ENCODE measurements at places on chromosomes 12 and 14.

- DNase-seq, result no peak
These were observed 618.6 kb upstream of the TMEM132C start for GRCh38 chr12:127648321-127648720.

GRCh38 chr14:69863083-69863482 lies 16.1 kb upstream of the SMOC1 start:
- DNase-seq, result no peak

GRCh38 chr14:72164420-72165228 lies 232.4 kb downstream of the RGS6 start:
- no peak for DNase-seq

DNA sequence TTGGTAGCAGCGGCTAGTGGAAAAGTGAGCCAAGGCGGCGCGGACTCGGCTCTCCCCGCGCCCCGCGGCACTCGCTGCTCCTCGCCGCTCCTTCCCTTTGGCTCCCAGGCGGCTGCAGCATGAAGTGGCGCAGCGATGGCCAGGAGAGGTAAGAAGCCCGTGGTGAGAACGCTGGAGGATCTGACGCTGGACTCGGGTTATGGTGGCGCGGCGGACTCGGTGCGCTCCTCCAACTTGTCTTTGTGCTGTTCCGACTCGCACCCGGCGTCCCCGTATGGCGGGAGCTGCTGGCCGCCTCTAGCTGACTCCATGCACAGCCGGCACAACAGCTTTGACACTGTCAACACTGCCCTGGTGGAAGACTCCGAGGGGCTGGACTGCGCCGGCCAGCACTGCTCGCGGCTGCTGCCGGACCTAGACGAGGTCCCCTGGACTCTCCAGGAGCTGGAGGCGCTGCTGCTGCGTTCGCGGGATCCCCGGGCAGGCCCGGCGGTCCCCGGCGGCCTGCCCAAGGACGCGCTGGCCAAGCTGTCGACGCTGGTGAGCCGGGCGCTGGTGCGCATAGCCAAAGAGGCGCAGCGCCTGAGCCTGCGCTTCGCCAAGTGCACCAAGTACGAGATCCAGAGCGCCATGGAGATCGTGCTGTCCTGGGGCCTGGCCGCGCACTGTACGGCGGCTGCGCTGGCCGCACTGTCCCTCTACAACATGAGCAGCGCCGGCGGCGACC lies 225.6 kb upstream of the CRY1 start:
- peak; percentile 51 for DNase-seq

- DNase-seq, result no peak
These were observed 83.8 kb upstream of the METAP2 start for GRCh38 chr12:95390192-95390591.

DNA sequence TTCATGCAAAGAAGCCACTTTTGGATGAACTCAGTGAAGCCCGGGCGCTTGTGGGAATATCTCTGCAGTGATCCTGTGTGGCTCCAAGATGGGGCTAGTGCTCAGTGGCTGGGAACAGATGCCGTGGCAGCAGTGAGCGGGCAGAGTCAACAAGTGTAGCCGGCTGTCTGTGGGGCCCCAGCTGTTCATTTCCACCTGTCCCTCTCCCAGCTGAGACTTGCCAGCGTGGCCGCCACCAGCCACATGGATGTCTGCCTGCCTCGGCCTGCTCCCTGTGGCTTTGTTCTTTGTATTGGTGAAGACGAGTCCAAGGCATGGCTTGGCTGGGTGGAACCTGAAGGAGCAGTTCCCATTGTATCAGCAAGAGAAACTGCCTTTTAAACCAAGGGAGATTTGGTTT lies 77.3 kb downstream of the NOS1 start:
- DNase-seq, result no peak

DNA sequence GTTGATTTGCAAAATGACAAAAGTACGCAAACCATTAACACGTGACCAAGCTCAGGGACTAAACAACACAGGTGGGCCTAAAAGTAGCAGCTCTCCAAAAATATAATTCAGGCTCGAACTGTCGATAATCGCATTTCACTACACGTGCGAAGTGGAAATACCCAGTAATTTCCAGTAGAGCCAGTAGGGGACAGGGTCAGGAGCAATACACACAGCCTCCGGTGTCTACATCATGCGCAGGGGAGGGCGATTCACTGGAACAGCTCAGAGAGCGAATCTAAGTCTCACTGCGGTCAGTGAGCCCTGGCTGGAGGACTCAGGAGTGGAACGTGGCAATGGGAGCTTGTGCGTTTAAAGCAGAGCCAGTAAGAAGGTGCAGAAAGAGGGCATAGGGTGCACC lies 40.4 kb downstream of the SETD3 start:
- no peak for DNase-seq

GRCh38 chr12:81759190-81760051 lies at the start of gene PPFIA2:
TSS of gene PPFIA2 (minus strand) at chr12:81759350.
- DNase-seq, result peak; percentile 82

- DNase-seq, result no peak
These were observed 153.6 kb upstream of the TMCC3 start for GRCh38 chr12:94803939-94804338.

- no peak for DNase-seq
These were observed 33.5 kb upstream of the CCDC63 start for GRCh38 chr12:110813285-110813684.

- no peak for DNase-seq
These were observed 28.2 kb downstream of the RAP1B start for GRCh38 chr12:68638721-68639395.

DNA sequence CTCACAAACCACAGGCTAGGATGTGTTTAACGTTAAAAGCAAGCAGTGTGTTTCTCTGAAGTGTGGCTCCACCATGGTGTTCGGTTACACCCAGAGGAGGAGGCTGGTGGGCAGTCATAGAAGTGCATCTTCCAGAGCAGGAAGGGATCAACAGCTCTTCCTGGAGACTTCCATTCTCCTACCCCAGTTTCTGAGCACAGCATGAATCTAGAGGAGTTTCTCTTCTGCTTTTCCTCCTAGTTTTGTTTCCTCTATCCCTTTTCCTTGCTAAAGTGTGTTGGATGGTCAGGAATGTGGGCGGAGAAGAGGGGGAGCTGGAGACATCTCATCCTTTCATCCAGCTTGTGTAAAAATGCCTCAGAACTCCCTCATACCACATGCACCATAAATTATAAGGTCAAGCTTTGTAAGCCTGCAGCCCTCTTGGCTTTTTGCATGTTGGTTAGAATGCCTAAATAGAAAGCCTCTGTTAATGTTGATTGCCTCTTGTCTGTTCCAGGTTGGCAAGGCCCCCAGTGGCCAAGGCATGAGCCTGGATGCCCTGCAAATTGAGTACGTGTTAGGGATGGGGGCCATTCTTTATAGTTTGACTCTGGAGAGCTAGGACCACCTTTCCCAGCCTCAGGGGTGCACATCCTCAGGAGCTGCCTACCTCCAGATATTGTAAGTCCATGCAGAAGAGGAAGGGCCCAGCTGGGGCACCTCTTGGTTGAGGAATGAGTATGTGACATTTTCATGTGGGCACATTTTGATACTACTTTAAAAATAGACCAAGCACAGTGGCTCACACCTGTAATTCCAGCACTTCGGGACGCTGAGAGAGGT lies 4.0 kb upstream of the CKAP4 start:
- DNase-seq, result no peak

DNA sequence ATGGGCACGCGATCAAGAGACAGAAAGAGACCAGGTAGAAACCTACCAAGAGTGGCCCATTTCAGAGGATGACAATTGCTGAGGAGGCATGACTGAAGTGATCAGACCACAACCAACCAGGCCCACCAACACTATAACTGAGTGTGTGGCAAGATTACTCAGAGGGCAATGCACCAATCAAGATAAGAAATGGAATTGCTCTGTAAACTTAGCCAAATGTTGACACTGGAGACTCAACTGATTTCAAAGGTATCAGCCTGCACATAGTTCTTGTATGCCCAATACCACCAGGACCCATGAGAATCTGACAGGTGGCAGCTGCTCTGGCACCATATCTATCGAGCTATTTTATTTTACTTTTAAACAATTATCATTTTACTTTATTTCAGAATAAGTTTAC lies 128.9 kb downstream of the FOXN3 start:
- no peak for DNase-seq

- no peak for DNase-seq
These were observed 38.4 kb downstream of the EAPP start for GRCh38 chr14:34501004-34501580.

DNA sequence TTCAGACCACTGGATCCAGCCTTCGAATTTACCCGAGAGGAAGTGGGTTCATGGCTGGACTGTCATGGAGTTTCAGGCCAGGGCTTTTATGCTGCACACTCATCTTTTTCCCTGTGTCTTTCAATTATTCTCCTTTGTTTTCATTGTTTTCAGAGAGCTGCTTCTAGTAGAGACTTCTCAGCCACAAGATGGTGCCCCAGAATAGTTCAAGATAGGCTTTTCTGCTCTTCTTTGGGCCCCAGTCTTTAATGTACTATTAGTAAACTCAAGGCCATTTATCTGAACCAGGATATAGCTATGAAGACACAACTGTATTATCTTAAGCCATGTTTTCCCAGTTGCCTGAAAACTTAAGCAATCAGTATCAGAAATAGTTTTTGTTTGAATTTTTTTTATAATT lies 30.4 kb upstream of the PSMA6 start:
- no peak for DNase-seq

- DNase-seq, result no peak
These were observed 108.6 kb downstream of the SAMD4A start for GRCh38 chr14:54675236-54676128.

DNA sequence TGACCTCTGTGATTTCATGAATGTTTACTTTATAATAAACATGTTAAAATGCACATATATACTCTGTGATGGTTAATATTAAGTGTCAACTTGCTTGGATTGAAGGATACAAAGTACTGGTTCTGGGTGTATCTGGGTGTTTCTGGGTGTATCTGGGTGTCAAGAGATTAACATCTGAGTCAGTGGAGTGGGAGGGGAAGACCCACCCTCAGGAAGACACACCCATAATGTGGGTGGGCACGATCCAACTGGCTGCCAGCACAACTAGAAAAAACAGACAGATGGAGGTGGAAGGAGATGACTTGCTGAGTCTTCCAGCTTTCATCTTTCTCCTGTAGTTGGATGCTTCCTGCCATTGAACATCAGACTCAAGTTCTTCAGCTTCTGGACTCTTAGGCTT lies 11.9 kb downstream of the NUP37 start:
- no peak for DNase-seq

GRCh38 chr12:48691826-48692487 lies 9.9 kb upstream of the KANSL2 start:
- no peak for DNase-seq

- peak; percentile 30 for DNase-seq
These were observed 21.1 kb downstream of the GSC start for GRCh38 chr14:94748667-94749347.

DNA sequence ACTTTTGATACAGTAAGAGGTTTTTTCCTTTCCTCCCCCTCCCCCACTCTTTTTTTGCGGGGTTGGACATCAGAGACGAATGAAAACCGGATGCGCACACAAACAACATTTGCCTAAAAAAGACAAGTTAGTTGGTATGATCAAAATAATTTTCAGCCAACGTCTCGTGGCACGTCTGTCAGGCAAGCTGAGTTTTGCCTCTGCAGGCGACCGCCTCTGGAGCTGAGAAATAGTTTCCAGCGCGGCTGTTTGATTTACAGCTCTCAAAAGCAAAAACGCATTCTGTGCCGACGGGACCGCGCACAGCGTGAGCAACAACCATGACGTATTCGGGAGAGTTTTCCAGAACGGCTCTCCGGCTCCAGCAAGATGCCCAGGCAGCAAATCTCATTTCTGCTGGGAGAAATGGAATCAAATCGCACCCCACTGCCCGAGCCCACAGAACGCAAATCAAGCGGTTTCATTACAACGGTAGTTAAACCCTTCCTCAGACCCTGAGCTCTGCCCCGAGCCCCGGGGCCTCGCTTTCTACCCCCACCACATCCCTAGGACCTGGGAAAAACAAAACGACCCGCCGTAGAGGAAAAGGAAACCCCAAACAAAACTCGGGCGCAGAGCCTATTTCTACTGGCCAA lies 14.2 kb upstream of the CALM1 start:
- peak; percentile 83 for DNase-seq

GRCh38 chr12:14896521-14897169 lies 11.0 kb upstream of the MGP start:
- DNase-seq, result no peak

DNA sequence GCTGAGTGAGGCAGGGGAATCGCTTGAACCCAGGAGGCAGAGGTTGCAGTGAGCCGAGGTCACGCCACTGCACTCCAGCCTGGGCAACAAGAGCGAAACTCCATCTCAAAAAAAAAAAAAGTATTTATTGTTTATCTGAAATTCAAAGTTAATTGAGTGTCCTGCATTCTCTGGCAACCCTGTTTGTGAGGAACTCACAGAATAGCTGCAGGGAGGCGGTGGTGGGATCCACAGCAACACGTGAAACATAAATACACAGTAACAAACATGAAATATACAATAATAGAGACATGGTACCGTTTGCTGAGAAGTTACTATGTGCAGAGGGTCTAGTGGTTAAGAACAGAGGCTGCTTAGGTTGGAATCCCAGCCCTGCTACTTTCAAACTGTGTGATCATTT lies 43.7 kb upstream of the RFLNA start:
- no peak for DNase-seq

GRCh38 chr14:101000711-101001250 lies 97.3 kb upstream of the RTL1 start:
- no peak for DNase-seq

GRCh38 chr14:67551940-67552339 lies 18.9 kb downstream of the PLEKHH1 start:
- DNase-seq, result no peak

DNA sequence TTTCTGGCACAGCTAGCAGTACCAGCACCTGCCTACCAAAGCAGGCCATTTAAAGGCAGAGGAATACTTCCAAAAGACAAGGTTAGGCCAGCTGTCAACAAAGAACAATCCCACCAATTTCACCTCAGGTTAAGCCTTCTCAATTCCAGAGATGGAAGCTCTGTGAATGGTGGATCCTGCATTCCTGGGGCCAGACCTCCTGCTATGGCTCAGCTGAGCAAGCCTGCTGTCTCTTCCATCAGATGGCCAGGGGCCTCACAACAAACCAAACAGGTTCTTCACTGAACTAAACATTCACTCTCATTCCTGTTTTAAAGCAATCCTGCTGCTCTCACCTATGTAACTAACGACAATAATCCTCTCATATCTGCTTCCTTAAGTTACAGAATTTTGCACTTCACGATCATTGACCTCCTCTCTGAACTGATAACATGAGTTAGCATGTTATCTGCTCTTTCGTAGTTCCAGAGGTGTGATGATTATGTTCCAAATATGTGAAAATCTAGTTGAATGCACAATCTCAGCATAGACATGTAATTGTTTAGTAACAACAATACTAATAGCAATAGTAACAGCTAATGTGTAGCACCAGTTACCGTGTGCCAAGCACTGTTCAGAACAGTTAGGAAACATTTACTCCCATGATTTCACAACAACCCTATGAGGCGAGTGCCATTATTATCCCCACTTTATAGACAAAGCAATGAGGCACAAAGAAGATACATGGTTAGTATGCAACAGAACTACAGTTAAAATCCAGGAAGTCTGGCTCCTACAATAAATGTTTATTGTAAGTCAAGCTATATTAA lies 73.2 kb downstream of the SLC2A13 start:
- no peak for DNase-seq

GRCh38 chr14:102303664-102304063 lies 1.3 kb downstream of the MOK start:
- no peak for DNase-seq

- DNase-seq, result no peak
These were observed 34.0 kb downstream of the GRIN2B start for GRCh38 chr12:13947276-13947946.

Measured in NCI-H748 treated with DMSO at 0.1 percent for 48 hours (cell line).